Non-pigmented ciliary epithelial cell (primary cell): ENCODE measurements at places on chromosomes 1 and 21.

DNA sequence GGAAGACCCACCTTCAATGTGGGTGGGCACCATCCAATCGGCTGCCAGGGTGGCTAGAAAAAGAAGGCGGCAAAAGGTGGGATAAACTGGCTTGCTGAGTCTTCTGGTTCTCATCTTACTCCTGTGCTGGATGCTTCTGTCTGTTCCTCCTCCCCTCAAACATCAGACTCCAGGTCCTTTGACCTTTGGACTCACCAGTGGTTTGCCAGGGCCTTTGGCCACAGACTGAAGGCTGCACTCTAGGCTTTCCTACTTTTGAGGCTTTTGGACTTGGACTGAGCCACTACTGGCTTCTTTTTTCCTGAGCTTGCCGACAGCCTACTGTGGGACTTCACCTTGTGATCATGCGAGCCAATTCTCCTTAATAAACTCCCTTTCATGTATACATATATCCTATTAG lies 55.9 kb downstream of the VCAM1 start:
- no peak for DNase-seq

GRCh38 chr1:159902541-159902940 lies 2.6 kb upstream of the CFAP45 start:
- DNase-seq, result no peak

DNA sequence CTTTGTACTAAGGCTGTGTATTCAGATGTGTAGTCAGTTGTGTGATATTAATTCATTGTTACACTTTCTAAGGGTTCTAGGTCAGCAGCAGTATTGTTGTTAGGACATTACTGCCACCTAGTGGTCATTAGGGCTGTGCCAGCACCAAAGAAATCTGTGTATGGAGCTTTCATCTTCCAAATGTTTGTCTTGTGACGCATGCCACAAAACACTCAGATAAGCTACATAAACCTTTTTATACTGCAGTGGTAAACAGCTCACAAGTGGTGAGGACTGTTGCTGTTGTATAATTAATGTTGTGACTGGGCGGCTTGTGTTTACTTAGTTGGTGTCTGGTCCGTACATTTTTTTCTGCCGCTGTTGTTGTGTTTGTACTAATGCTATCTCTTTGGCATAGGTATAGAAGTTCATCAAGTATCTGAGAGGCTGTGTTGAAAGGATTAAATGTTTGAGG lies 51.7 kb downstream of the S1PR1 start:
- peak; percentile 81 for DNase-seq

- DNase-seq, result no peak
Measured at GRCh38 chr1:24341260-24341659, 22.1 kb downstream of the GRHL3 start.

GRCh38 chr1:34696981-34697380 lies 57.9 kb upstream of the GJB5 start:
- no peak for DNase-seq

DNA sequence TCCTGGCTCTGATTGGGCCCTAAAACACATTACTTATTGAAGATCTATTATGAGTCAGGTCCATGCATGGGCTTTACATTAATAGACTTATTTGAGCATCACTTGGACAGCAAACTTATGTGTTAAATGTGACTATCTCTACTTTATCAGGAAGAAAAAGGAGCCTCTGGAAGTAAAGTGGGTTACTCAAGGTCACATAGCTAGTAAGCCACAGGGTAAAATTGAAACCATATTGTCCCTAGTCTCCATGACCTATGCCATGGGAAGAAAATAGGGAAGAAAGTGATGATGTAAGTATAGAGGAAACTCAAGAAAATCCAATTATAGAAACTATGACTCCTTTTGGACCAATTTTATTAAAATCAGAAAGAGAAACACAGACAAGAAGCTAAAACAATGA lies 555.3 kb downstream of the NUF2 start:
- no peak for DNase-seq

- DNase-seq, result no peak
Measured at GRCh38 chr21:32197896-32198295, 81.0 kb downstream of the MIS18A start.
